ENCODE measurements at places on chromosomes 2 and 18. TPM values are rescaled to one million over a fixed set of nuclear protein-coding genes. Genes with fewer than 3 reads are reported as not detected.

Gene RPL37A
- 2,301 TPM for total RNA-seq

Gene SULT6B1
- total RNA-seq, result not detected

Gene RIT2
- total RNA-seq, result not detected

Gene COLEC12
- total RNA-seq, result not detected

Gene ALKAL2
- not detected for total RNA-seq

GRCh38 chr2:98463551-98463971 is 18.9 kb downstream of the INPP4A start:
- no peak for DNase-seq

- DNase-seq, result no peak
Measured at GRCh38 chr2:29766191-29766590, 155.2 kb downstream of the ALK start.

- DNase-seq, result no peak
Measured at GRCh38 chr18:70920840-70921374, 632.1 kb downstream of the SOCS6 start.

DNA sequence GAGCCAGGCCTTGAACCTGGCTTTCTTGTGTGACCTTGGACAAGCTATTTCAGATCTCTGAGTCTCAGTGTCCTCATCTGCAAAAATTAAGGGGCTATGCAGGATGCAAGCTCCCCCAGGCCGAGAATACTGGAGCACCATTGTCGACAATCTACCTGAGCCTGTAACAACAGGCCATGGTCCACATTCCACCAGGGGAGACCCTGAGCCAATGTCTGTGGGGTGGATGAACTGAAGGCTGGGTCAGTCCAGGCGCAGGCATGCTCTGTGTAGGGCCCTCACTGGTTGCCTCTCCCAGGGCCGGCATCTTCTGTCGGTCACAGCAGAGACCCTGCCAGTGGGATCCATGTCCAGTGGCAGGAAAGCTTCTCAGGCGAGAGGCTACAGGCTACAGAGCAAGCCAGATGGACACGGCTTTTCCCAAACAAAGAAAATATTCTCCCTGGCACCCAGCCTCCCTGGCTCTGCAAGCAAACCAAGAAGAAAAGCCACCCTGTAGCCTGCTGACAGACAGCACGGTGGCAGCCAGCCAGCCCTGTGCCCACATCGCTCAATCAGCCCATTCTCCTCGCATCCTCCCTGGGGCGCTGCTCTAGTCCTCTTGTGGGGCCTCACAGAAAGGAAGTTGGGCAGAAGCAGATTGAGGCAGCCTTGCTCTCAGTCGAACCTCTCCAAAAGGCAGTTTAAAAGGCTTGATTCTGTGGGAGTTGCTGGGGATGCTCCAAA is 48.7 kb upstream of the FZD7 start:
- DNase-seq, result no peak

DNA sequence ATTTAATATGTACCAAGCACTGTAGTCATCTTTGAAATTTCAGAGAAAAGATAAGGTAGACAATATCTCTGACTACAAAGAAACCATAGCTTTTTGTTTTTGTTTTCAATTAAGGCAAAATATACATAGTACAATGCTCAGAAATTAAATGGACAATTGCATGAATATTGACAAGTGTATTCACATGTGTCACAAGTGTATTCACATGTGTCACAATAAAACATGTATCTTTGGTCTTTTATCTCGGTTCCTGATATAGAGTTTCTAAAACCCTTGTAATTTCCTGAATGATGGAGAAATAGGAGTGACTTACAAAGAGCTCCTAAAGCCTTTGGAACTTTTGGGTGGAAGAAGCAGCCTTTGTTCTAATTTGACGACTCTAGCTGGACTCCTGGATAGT is 756.4 kb downstream of the EPHA4 start:
- no peak for DNase-seq

- DNase-seq, result no peak
Measured at GRCh38 chr2:11652553-11652952, 17.4 kb downstream of the NTSR2 start.

DNA sequence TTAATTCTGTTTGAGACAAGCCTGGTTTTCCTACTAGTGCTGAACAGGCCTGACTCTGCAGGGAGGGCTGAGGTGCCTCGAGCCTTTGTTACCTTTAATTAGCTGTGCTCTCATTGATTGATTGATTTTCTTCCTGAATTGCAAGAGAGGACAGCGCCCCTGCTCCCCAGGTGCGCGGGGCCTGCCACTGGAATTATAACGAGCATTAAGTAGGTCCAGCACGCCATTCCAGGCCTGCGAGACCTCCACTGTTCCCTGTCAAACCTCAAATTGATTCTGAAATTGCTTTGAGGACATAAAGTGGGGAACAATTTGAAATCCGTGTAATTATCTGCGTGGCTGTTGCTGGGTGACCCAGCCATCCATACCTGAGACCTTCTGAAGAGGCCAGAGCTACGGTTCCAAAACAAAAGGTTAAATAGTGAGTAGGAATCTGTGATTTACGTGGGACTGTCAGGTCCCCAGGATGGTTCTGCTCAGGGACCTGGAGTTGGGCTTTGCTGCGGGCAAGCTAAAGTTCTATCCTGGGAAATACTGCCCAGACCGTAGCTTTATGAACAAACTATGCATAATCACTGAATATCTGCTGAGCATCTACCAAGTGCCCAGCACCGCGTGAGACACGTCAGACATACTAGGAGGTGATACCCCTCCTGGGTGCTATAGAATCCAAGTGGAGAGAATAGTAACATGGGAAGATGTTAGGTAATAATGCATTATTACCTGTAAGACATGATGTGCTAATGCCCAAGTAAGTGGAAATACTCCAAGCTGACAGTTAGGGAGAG is 104.1 kb downstream of the ZBTB7C start:
- DNase-seq, result no peak
